ENCODE measurements at places on chromosomes 11 and 22. TPM values are rescaled to one million over a fixed set of nuclear protein-coding genes. Genes with fewer than 3 reads are reported as not detected.

- DNase-seq: no peak
These were observed 44.9 kb downstream of the OSBPL5 start for GRCh38 chr11:3120071-3120792.

- no peak for DNase-seq
These were observed 4.3 kb downstream of the COX8A start for GRCh38 chr11:63978551-63979239.

- DNase-seq: no peak
These were observed 16.3 kb downstream of the HTR3A start for GRCh38 chr11:113991170-113991569.

- no peak for DNase-seq
These were observed 66.5 kb downstream of the PPP2R1B start for GRCh38 chr11:111699579-111700156.

- no peak for DNase-seq
These were observed 9.4 kb downstream of the TREH start for GRCh38 chr11:118670063-118670462.

DNA sequence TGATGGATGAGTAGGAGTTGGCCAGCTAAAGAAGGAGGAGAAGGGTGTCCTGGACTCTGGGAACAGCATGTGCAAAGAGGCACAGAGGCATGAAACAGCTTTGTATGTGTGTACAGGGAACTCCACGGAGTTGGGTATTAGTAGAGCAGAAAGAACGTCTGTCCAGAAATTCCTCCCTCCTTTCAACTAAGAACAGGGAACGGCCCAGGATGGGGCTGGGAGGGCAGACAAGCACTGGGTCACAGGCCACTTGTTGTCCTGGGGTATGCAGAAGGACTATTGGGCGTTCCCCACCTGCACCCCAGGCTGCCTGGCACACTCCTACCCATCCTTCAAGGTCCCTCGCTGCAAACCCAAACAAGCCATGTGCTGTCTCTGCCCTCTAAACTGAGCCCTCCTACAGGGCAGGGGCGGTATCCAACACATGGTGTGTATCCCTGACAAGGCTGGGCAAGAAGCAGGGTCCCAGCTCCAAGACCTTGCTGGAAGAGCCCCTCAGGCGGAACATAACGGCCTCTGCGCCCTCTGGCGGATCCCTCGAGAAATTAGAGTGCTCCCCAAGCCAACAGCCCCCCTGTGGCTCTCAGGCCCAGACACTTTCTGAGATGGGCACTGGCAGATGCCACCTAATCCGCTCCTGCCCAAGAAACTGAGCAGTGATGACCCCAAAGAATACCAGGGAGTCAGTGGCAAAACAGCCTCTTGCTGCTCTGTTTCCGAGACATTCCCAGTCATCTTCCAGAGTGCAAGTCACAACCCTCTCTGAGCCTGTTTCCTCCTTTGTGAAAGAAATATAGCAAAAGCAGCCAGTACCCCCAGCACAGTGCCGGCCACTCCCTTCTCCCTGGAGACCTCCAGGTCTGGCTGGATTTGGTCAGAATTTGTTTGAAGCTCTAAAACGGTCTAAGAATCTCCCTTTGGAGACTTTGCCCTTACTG is 1.6 kb upstream of the ELFN2 start:
- no peak for DNase-seq

- peak; percentile 37 for DNase-seq
These were observed 209.5 kb upstream of the E2F8 start for GRCh38 chr11:19450282-19450681.

DNA sequence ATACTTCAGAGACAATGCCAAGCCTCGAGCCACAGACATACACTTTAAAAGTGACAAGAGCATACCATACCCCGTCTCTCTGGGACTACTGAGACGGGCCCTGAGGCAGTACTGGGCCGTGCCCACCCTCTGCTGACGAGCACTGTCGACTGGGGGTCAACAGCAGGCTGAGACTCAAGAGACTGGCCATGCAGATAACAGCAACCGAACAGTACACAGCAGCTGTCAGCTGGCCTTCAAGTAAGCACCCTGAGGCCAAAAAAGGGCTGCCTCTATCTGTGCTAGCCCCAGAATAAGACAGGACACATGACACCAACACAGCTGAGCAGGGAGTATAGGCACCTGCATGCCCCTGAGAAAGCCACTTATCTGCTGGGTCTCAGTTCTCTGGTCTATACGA is 18.9 kb upstream of the TMEM121B start:
- DNase-seq: no peak

GRCh38 chr11:61172356-61172755 is 11.1 kb upstream of the VPS37C start:
- DNase-seq: no peak

The OTOG gene
- total RNA-seq: not detected

The GTSE1 gene
- 2.2 TPM for total RNA-seq
